ENCODE measurements at places on chromosomes 7 and 10.
A peak's percentile ranks its signal among the peaks of the same experiment; 100 is the strongest.

DNA sequence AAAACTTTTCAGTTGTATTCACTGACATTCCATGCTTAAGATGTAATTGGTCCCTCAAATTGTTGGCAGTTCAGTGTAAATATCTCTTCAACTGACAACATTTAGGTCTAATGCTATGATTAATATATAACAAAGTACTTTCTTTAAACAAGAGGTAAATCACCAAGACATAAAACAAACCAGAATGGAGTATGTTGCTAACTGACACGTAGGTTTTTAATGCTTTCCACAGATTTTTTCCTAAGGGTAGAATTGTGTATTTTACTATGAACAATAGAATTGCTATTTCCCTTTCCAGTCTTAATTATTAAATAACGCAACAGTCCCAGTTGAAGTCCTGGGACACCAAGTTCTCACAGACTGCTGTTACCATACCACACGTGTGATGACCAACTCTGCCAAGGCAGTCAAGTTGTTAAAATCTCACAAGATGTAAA, 4.1 kb downstream of the JCAD start:
- no peak for DNase-seq

DNA sequence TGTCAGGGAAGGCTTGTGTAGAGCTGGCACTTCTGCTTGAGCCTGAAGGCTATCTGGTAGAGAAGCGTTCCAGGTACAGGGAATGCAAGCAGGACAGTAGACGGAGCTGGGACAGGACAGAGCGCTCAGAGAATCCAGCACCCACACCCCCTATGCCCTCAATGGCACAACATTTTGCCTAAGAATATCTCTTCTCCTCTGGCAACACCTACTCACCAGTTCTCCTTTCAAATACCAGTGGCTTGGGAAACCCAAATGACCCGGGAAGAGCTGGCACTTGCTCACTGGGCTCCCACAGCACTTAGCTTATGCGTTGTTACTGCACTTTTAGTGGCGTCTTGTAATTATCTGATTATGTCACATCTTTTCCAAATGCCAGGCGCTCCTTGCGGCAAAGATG, 118.6 kb downstream of the RNF216 start:
- no peak for DNase-seq

DNA sequence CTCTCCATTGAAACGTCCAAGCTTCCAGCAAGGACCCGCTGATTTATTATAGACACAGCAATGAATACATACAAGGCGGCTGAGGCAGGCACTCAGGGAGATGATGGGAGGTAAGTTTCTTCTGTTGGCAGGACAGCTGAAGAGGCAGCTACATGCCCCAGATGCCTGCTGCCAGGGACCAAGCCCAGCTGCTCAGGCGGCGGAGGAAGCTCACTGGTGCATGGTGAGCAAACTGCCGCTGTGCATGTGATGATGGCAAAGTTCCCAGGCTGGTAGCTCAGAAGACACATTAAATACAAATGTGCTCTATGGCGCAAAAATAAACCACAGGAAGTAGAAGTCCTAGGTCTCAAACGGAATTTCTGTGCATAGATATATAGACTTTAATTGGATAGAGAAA, 2.3 kb downstream of the DNTT start:
- peak; percentile 76 for DNase-seq

GRCh38 chr10:33180921-33181320, 153.5 kb downstream of the NRP1 start:
- no peak for DNase-seq

- DNase-seq: no peak
Measured at GRCh38 chr10:15201589-15202300, 33.3 kb upstream of the NMT2 start.

DNA sequence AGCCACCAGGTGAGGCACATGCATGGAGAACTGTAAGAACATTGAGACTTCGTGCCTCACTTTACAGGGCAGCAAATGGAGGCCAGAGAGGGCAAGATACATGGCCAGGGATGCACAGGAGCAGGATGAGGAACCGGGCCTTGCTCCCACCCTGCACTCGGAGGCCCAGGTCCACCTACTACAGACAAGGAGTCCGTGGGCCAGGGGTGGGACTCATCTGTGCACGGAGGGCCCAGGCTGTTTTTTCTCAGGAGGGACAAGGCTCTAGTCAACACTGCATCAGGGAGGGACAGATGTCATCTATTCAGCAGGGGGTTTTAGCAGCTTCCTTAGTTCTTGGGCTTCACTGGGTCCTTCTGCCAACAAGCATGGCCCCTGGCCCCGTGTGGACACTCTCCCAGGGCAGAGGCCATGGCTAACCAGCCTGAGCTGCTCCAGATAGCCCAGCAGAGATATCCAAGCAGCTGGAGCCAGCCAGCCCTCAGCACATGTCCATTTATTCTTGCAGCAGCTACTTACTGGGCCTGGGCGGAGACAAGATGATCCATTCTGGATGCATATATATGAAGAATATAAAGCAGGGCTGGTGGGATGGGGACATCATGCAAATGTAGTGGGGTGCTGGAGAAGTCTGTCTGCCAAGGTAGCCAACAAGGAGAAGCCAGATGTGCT, 134.5 kb upstream of the RET start:
- DNase-seq: no peak

- no peak for DNase-seq
Measured at GRCh38 chr10:69215405-69216171, 4.5 kb upstream of the HKDC1 start.

DNA sequence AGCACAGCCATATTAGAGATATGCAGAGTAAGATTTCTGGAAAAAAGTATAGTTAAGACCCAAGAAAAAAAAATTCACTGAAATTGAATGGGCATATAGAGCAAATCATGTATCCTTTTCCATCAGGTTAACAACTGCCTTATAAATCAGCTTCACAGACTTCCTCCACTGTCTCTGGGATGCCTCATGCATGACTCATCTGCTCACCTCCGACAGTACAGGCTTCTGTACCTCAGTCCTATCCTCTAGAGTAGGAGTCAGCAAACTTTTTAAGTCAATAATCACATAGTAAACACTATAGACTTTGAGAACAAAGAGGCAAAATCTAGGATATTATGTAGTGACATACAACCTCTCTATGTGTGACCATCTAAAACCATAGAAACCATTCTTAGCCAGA, 211.6 kb upstream of the SP8 start:
- no peak for DNase-seq

- no peak for DNase-seq
Measured at GRCh38 chr7:157962458-157963306, 624.9 kb downstream of the PTPRN2 start.

GRCh38 chr10:61189912-61190311, 245.9 kb upstream of the RHOBTB1 start:
- no peak for DNase-seq

- DNase-seq: no peak
Measured at GRCh38 chr10:90319188-90319914, 538.5 kb downstream of the HTR7 start.

- DNase-seq: no peak
Measured at GRCh38 chr7:98334081-98334480, 52.6 kb downstream of the BRI3 start.

GRCh38 chr7:12722636-12723605, 35.5 kb downstream of the ARL4A start:
- no peak for DNase-seq

GRCh38 chr7:11552676-11553296, 279.2 kb downstream of the THSD7A start:
- DNase-seq: peak; percentile 60

DNA sequence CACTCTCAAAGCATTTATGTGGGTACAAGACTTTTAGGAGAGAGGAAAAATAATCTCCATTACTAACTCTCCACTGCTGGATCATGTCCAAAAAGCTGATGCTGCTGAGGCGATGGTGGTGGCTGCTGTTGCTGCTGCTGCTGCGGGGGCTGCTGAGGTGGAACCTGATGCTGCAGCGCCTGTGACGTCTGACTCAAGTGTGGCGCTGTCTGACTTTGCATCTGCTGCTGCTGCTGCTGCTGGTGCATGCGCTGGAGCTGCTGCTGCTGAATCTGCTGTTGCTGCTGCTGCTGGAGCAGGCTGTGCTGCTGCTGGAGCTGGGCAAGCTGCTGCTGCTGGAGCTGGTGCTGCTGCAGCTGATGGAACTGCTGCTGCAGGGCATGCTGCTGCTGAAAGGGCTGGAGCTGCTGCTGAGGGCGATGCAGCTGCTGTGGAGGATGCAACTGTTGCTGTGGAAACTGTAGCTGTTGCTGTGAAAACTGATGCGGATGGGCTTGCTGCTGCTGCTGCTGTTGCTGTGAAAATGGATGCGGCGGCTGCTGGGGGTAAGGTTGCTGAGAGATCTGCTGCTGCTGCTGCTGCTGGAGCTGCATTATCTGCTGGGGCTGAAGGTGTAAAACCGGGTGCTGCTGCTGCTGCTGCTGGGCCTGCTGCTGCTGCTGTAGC, 34.5 kb downstream of the PAXIP1 start:
- DNase-seq: no peak

GRCh38 chr7:133510326-133511055, 257.6 kb downstream of the EXOC4 start:
- DNase-seq: no peak

Data from NCI-H1092 (cell line).